ENCODE measurements at places on chromosomes 6 and 20.

- H3K36me3 ChIP-seq, result no peaks in the 10 kb centered on the region
- H3K27ac ChIP-seq, result no peak overlapping the region
- no peaks in the 10 kb centered on the region for H3K27me3 ChIP-seq
- no peak overlapping the region for H3K4me3 ChIP-seq
Measured at GRCh38 chr6:137323860-137324259, 104.7 kb upstream of the IFNGR1 start.

GRCh38 chr6:150255840-150256239, 113.0 kb upstream of the IYD start:
- no peak for DNase-seq
- no peak overlapping the region for H3K27ac ChIP-seq
- no peaks in the 10 kb centered on the region for H3K36me3 ChIP-seq
- H3K4me3 ChIP-seq, result no peak overlapping the region
- H3K27me3 ChIP-seq, result peaks cover 31% of the 10 kb centered on the region

- DNase-seq, result no peak
- peaks cover 4% of the 10 kb centered on the region for H3K4me1 ChIP-seq
- no peak overlapping the region for H3K27ac ChIP-seq
- H3K4me3 ChIP-seq, result no peak overlapping the region
- H3K36me3 ChIP-seq, result no peaks in the 10 kb centered on the region
- no peaks in the 10 kb centered on the region for H3K27me3 ChIP-seq
Measured at GRCh38 chr6:113774127-113774825, 82.9 kb upstream of the MARCKS start.

GRCh38 chr20:21640556-21640955, 64.9 kb upstream of the PAX1 start:
- H3K4me3 ChIP-seq, result no peak overlapping the region
- peaks cover 6% of the 10 kb centered on the region for H3K27me3 ChIP-seq
- no peak overlapping the region for H3K27ac ChIP-seq
- no peaks in the 10 kb centered on the region for H3K4me1 ChIP-seq
- no peak for DNase-seq

DNA sequence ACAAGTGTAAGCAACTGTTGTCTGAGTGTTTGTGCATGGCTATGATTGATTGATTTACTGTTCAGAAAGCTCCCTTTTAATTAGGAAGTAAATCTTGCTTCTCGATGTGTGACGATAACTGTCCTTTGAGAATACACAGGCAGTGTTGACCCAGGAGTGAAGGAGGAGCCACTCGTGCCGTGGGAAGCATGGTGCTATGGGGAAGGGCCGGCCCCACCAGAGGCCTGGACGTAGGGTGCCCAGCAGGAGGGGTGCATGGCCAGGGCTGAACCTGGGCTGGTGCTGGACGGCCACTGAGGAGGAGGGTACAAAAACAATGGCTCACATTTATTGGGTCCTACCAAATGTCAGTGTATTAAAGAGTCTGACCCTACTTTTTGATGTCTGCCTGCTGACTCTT, 60.7 kb downstream of the ANKRD60 start:
- no peaks in the 10 kb centered on the region for H3K4me1 ChIP-seq
- DNase-seq, result no peak
- no peaks in the 10 kb centered on the region for H3K36me3 ChIP-seq
- H3K27me3 ChIP-seq, result peaks cover 31% of the 10 kb centered on the region

DNA sequence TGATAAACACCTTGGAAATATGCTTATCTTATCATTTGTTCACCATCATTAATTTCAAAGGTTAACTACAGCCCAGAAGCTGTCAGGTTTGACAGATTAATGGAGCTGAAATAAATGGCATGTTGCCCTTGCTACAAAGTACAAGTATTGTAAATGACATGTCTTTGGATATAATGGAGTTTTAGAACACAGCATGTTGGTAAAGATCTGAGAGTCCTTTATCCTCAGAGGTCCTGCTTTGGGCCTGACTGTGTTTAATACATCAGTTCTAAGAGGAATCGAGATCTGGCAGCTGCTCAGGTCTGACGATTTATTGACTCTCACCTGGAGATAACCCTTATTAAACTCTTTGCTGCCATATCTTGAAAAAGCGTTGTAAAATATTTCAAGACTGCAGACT, 222.7 kb upstream of the OPRM1 start:
- no peaks in the 10 kb centered on the region for H3K27me3 ChIP-seq
- H3K36me3 ChIP-seq, result no peaks in the 10 kb centered on the region
- no peaks in the 10 kb centered on the region for H3K4me1 ChIP-seq
- no peak overlapping the region for H3K27ac ChIP-seq
- H3K4me3 ChIP-seq, result no peak overlapping the region
- no peak for DNase-seq

DNA sequence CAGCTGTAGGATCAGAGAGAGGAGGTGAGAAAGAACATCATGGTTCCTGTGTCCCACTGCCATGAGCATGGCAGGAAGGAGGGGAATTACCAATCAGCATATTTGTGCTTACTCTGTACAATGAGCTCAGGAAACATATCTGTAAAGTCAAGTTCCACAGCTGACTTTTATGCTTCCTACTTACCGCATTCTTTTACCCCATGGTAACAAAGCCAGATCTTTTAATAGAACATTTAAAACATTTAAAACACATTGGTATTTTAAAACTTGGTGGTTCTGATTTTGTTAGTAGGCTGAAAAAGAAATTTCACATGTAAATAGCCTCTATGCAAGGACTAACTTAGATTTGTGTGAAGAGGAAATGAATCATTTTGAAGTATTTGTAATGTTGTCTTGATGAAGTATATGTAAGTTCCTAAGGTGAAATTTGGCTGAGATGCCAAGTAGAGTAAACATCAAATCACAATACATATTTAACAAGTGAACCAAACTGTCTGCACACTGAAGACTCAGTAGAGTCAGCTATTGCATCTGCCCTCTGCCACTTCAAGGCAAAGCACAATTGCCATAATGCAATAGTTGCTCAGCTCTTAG, 114.7 kb downstream of the GJA10 start:
- H3K27me3 ChIP-seq, result no peaks in the 10 kb centered on the region
- H3K36me3 ChIP-seq, result peaks cover 50% of the 10 kb centered on the region
- H3K4me3 ChIP-seq, result peak overlapping the region; percentile 34
- peak overlapping the region; percentile 81 for H3K27ac ChIP-seq

DNA sequence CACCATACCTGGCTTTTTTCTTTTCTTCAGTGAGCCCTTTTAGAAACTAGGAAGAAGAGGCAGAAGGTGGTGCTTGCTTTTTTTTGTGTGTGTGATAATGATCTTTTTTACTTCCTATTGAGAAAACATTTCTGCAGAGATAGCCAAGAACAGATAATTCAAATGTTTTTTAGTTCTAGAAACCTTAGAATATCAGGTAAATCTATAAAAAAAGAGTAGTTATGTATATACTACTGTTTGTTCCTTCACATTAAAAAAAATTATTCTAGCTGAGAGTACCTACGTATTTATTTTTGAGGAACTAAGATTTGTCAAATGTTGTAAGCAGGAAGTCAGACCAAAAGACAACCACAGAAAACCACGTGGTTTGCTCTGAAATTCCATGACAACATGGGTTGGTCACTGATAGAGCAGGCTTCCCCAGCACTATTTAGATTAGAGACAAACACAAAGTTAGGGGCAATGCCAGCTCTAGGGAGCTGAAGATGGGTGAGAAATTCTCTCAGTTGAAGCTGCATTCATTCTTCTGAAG, 12.8 kb downstream of the STK4 start:
- H3K27ac ChIP-seq, result peak overlapping the region; percentile 95
- peaks cover 70% of the 10 kb centered on the region for H3K36me3 ChIP-seq
- peaks cover 82% of the 10 kb centered on the region for H3K4me1 ChIP-seq

GRCh38 chr6:142942238-142942637, 2.7 kb downstream of the HIVEP2 start:
- H3K27ac ChIP-seq, result no peak overlapping the region
- DNase-seq, result no peak
- no peaks in the 10 kb centered on the region for H3K27me3 ChIP-seq
- peaks cover 50% of the 10 kb centered on the region for H3K4me1 ChIP-seq
- H3K4me3 ChIP-seq, result no peak overlapping the region
- H3K36me3 ChIP-seq, result peaks cover 8% of the 10 kb centered on the region

Measured in stimulated activated naive B cell treated with anti-CD40 and anti-IgM and Interleukin-4, amounts not matched to agents 10 μg/mL and 1 μg/mL and 100 μg/mL, for 72 hours (primary cell).